Stimulated activated CD8-positive, alpha-beta memory T cell treated with anti-CD3 and anti-CD28 coated beads, Interleukin-4, amount 100 ng/mL, for 1 hour (primary cell): ENCODE measurements at places on chromosomes 4 and X.

- no peak for DNase-seq
Measured at GRCh38 chr4:182978152-182978827, 61.1 kb upstream of the DCTD start.

- no peak for DNase-seq
Measured at GRCh38 chr4:152448038-152448707, 87.7 kb downstream of the FBXW7 start.

DNA sequence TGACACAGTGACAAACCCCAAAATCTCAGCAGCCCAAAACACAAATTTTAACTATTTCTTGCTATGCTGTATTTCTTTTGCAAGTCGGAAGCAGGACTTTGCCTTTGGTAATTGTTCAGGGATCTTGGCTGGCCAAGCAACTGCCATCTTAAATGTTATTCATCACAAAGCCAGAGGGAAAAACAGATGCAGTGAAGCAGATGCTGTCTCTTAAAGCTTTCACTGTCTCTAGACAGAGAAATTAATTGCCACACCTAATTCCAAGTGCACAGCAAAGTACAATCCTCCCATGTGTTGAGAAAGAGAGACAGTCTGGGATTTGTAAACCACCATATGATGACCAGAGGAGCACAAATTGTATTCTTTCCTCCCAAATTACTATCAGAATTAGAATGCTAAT is 30.0 kb upstream of the GALNT7 start:
- DNase-seq, result no peak

DNA sequence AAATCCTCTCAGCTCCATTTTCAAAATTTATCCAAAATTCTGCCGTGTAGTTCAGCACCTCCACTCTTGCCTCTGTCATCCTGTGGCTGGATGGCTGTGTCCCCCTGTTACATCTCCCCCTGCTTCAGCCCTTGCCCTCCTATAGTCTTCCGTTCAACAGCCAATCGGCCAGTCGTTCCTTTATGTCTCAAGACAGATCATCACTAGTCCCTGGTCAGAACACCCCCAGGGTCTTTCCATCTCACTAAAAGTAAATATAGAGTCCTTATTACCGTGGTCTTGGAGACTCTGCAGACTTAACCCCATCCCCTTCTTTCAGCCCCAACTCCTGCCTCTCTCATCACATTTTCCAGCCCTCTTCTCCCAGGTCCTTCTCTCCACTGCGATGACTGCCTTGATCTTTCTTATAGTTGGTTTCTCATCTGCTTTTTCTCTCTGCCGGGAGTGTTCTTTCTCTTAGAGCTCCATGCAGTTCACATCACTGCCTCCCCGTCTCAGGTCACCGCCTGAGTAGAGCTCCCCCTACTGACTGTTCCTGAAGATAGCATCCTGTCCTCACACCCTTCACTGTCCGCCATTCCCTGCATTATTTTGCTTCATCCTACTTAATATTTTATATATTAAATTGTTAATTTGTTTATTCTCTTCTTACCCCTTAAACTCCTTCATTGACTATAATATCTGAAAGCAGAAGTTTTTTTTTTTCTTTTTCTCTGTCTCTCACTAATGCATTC is 736.9 kb upstream of the MAGEB2 start:
- DNase-seq, result no peak

- no peak for DNase-seq
Measured at GRCh38 chrX:154598656-154599055, 13.7 kb downstream of the CTAG1A start.

GRCh38 chr4:2535376-2536192 is 863 bp upstream of the FAM193A start:
- no peak for DNase-seq

GRCh38 chrX:23478056-23478455 is 143.4 kb downstream of the PTCHD1 start:
- DNase-seq, result no peak

DNA sequence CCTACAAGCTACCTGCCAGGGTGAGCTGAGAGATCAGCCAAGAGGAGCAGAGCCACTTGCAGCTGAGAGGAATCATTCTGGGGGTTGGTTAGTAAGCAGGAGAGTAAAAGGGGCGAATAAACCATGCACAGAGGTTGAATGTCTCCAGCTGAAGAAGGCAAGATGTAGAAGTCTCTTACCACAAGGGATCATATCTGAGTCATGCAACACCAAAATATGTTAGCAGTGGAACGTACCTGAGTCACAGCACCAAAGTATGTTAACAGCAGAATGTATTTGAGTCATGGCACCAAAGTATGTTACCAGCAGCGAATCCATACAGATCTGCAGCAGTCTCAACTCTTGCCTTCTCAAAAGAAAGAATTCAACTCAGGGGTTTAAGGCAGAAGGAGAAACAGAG is 29.9 kb downstream of the C4orf51 start:
- DNase-seq, result no peak

DNA sequence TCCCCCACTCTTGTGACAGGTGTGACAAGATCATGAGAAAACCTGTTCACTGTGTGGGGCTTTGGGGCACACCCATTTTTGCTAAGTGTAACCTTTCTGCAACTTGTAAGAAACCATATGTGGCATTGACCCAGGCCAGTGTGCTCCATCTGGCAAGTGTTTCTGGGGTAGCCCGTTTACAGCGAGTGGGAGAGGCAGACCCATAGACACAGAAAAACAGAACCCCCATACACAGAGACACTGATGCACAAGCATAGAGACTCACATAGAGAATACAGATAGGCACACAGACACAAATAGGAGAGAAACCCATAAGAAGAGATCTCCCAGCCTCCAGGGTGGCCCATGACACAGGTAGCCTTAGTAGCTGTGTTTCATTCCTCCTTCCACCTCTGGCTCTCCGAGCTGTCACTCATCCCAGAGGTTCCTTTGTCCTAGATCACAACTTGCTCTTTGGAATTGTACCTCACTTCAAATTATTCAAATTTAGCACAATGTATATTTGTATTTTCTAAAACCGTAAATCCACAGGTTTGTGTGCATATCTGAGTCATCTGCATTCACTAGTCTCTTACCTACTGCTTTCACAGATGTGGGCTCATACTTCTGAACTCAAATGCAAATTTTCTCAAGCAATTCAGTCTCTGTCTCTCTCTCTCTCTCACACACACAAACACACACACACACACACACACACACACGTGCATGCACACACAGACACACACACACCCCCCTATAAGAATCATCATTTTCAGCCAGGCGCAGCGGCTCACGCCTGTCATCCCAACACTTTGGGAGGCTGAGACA is 114.4 kb downstream of the SH3KBP1 start:
- no peak for DNase-seq

- DNase-seq, result no peak
Measured at GRCh38 chrX:13216139-13216538, 103.7 kb downstream of the ATXN3L start.

GRCh38 chrX:7784580-7784979 is 58.4 kb upstream of the VCX start:
- no peak for DNase-seq

DNA sequence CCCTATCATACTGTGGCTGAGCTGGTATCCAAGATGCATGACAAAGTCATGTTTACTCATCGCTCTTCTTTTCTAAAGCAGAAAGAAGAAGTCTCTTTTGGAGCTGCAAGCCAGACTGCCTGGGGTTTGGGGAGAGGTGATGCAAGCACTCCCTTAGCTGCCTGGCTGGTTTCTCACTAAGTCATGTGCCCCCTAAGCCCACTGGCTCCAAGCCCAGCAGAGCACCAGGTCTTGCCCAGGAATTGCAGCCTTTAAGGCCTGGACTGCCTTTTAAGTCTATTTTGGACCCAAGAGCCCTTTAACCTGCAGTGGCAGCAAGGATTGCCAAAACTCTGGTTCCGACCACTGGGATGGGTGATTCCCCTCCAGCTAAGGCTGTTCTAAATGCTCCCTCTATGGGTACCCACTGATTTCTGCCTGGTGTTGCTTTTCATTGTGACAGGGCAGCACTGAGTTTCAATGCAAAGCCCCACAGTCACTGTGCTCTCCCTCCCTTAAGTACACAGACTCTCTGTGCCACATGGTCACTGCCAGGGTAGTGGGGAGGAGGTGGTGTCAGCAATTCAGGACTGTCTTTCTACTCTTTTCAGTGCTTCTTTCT is 548.6 kb downstream of the TLL1 start:
- DNase-seq, result no peak

DNA sequence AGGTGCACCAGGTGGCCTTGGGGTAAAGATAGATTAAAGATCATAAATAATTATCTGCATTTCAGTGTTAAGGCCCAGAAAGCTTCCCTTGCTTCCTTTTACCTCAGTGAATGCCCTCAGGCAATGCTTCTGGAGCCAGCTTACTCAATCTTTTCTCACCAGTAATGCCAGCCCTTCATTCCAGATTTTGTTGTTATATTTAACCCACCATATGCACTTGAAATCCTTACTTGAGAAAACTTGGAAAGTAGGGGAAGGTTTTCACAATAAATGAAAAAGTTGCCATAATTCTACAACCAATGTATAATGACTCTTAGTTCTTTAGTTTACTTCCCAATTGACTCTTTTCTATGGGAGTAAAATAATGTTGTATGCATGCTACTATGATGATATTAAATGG is 17.1 kb upstream of the PBDC1 start:
- DNase-seq, result no peak

- DNase-seq, result no peak
Measured at GRCh38 chr4:108820492-108821350, 57.9 kb upstream of the ETNPPL start.

DNA sequence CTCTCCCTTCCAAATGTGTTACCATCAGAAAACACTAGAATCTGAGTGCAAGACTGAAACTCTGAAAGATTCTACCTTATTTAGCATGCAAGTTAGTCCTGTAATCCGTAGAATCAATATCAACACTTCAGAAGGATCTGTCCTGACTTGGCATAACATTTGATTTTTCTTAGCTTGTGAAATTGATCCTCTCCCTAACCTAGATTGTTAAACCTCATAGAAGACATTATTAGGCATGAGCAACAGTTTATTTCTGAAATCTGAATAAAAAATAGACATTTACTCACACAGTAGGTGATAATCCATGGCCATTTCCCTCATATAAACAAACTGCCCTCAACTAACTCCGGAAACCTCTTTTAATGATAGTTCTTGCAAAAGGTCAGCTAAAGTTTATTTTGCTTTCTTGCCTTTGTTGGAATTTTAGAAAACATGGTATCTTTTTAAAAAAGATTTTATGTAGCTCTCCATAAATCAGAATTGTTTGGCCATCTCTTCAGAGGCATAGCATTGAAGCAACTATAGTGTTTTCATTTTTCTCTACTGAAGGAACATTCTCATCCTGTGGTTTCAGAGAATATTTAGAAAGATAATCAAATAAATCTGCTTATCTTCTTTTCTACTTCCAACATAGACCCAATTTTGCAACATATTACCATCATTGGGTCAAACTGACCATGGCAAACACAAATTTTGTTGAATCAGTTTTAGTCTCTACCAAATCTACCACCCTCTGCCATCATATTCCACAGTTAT is 38.5 kb upstream of the PDLIM5 start:
- no peak for DNase-seq

DNA sequence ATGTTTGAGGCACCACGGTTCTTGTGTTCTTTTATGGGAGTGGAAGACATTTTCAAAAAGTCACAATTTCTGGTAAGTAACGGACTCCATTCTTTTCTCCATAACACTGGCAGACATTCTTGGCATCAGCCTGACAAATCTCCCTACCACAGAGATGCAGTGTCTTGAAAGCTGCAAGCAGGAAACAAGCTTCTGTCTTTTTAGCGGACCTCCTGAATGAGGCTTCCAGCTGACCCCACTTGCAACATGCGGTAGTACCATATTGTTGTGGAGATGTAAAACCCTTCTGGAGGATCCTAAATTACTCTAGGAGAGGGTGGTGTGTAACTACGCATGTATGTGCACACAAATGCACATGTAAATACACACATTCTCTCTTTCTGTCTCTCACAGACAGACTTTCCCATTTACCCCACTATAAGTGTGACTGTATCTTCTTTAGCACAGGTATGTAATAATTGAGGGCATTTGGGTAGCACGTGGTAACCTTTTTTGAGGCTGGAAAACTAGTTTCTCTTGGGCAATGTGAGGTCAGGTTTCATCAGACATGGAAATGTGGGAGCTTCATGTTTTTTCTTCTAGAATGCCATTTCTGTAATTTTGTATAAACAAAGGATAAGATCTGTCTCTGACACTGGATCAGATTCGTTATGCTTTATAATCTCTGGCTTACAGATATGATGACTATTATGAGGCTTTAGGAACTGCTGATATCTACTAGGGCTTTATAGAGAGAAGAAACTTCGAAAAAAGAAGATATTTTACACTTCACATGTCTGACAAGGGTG is 130.1 kb downstream of the MGST2 start:
- no peak for DNase-seq

- no peak for DNase-seq
Measured at GRCh38 chrX:37638047-37638446, 47.5 kb upstream of the XK start.

DNA sequence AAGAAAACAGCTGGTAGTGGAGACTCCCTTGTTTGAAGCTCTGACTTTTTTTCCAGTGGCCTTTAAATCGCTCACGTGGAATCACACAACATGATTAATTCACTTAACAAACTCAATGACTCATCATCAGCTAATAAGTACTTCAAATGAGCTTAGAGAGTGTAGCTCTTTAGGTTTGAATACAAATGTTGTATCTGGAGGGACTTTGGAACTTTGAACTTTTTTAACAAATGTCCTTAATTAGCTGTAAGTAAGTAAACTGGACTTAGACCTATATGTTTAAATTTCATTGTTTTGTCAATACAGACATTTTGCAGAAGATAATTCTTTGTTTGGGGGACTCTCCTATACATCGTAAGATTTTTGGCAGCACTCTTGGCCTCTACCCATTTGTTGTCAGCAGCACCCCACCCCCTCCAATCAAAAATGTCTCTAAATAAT is 581.1 kb downstream of the SPRY1 start:
- DNase-seq, result no peak

DNA sequence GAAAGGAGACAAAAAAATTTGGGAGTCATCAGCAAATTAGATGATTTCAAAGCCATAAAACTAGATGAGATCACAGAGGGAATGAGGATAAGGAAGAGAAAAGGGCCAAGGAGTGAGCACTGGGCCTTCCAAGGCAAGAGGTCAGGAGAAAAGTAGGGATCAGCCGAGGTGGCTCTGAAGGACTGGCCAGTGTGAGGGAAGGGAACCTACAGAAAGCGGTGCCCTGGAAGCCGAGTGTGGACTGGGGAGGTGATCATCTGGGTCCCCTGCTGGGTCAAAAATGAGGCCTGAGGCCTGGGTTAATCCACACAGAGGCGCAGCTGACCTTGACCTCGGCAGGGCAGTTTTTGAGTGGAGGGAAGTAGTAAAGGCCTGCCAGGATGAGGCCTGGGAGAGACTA is 133.8 kb downstream of the SMIM20 start:
- no peak for DNase-seq

- no peak for DNase-seq
Measured at GRCh38 chr4:121686255-121686654, 10.5 kb downstream of the ANXA5 start.
